ENCODE measurements at places on chromosomes 2 and 18. TPM values are rescaled to one million over a fixed set of nuclear protein-coding genes. Genes with fewer than 3 reads are reported as not detected.

The TRAK2 gene
- polyA plus RNA-seq: 21.4 TPM

The MYCN gene
- polyA plus RNA-seq: not detected

The MAP3K2 gene
- 36.7 TPM for polyA plus RNA-seq

The COMMD1 gene
- 71.9 TPM for polyA plus RNA-seq

The CYRIA gene
- not detected for polyA plus RNA-seq

The CCDC178 gene
- not detected for polyA plus RNA-seq

The ANKRD29 gene
- 8.9 TPM for polyA plus RNA-seq

The AMER3 gene
- polyA plus RNA-seq: not detected

The EML6 gene
- polyA plus RNA-seq: 0.49 TPM

The CDH2 gene
- 107 TPM for polyA plus RNA-seq

The SLC9A2 gene
- not detected for polyA plus RNA-seq
